Ammon's horn (tissue), 1 donor: ENCODE measurements at places on chromosomes 11 and 22.

DNA sequence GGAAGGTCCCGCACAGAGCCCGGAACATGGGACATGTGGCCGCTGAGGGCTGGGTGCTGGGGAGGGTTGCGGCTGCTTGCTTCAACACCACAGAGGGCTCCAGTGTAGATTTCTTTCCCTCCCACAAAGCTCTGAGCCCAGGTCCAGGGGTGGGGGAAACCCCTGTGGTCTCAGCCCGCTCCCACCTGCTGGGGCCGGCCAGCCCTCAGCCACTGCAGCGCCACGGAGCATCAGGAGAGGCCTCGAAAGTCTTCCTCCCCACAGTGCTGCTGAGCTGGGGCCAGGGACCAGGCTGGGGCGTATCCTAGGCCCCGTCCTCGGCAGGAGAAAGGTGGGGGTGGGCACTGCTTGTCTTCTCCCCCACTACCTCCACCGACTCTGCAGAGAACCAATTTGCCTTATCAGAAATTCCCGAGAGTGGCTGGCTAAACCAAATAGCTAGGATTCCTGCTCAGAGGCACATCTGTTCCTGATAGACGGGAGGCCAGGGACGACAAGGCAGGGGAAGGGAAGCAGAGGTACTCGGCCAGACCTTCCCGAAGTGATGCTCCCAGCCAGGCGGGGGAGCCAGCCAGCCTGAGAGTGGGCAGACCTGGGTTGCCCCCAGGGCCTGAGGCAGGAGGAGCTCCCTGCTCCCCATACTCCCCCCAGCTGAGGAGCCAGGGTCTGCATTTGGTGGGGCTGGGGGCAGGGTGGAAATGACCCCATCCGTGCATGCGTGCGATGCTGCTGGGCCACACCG, 18.7 kb downstream of the IGF2 start:
- no peak for DNase-seq

GRCh38 chr22:17803609-17804270, 29.5 kb upstream of the BID start:
- no peak for DNase-seq

DNA sequence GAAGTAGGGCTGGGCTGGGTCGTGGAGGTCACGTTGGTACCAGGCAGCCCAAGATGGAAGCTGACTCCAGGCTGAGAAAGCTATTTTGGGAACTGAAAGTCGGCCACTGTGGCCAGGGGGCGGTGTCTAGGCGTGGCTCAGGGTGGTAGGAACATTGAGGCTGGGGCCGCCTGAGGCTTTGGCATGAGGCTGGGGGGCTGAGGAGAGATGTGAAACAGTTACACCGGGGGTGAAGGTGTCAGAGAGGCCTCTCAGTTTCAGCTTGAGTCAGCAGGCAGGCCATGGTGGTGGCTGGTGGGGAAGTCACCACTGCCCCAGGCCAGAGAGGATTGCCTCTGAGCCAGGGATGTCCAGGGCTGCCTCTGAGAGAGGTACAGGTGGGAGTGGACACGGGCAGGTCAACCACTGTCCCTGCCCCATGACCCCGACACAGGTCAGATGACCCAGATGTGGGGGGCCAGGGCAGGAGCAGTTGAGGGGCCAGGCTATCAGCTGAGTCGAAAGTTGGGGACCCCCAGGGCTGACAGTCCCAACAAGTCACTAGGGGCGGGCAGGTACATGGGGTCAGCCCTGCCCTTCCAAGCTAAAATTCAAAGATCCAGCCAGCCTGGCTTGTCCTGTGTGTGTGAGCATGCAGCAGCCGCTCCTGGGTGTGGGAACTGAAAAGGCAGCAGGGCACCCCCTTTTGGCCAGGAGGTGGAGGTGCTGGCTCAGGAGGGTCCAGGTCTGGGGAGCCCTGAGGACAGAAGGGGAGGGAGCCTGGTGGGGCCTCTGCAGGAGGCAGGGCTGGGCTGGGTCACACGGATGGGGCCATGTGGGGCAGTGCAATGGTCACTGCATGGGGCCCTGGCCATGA, 7.2 kb downstream of the KCNK7 start:
- DNase-seq: no peak

DNA sequence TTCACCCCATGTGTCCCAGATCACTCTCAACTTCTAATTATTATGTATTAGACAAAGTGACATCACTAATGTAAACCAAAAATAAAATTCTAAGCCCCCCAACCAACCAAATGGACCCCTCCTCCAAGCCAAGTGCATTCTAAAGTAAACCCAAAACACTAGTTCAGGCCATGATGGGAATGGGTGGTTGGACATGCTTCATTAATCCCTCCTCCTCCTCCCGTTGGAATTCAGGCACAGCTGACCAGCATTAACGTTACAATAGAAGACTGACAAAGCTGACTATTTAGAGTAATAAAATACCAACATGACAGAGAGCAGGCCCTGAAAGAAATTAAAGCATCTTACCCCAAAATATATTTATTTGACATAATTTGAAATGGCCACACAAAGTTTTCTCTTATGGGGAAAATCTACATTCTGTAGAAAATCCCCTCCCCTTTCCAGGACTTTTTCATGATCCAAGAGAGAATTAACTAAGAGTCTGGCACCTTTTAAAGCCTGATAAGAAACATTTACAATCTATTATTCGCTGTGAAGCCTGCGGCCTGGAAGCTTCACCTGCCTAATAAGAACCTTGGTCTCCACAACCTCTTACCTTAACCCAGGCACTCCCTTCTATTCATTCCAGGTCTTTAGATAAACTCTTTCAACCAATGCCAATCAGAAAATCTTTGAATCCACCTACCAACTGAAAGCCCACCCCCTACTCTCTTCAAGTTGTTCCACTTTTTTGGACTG, 948.5 kb upstream of the CCDC90B start:
- DNase-seq: no peak

GRCh38 chr22:19129871-19130270, 1.2 kb upstream of the TSSK2 start:
- no peak for DNase-seq

DNA sequence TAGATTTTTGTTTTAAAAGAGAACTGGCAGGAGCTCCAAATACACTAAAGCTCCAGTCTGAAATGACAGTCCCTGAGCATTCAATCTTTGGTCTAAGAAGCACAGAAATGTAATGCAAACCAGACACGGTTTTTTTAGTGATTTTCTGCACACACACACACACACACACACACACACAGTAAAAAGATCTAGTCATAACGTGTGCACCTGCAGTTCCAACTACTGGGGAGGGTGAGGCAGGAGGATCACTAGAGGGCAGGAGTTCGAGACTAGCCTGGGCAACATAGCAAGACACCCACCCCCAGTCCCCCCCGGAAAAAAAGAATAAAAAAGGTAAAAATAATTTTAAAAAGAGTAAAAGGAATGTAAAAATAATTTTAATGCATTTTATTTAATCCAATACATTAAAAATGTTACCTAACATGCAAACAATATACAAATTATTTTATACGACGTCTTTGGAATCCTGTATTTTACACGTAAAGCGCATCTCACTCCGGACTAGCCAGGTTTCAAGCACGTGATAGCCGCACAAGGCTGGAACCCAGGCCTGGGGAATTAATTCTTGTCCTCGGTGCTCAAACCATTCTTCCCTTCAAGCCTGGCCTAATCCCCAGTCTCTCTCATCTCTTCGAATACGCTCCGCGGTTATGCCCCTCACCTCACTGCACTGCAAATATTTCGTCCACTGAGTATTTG, 762 bp upstream of the TBC1D22A start:
- no peak for DNase-seq
